Activated CD8-positive, alpha-beta memory T cell treated with anti-CD3 and anti-CD28 coated beads, Interleukin-2, amount 50 U/mL, for 48 hours (primary cell): ENCODE measurements at places on chromosomes 13 and 19.
A peak's percentile ranks its signal among the peaks of the same experiment; 100 is the strongest.

- DNase-seq = peak; percentile 63
Observed at GRCh38 chr19:14434543-14435319, 1.6 kb downstream of the PKN1 start.

GRCh38 chr19:29121684-29122083, 91.3 kb downstream of the UQCRFS1 start:
- DNase-seq = peak; percentile 50

DNA sequence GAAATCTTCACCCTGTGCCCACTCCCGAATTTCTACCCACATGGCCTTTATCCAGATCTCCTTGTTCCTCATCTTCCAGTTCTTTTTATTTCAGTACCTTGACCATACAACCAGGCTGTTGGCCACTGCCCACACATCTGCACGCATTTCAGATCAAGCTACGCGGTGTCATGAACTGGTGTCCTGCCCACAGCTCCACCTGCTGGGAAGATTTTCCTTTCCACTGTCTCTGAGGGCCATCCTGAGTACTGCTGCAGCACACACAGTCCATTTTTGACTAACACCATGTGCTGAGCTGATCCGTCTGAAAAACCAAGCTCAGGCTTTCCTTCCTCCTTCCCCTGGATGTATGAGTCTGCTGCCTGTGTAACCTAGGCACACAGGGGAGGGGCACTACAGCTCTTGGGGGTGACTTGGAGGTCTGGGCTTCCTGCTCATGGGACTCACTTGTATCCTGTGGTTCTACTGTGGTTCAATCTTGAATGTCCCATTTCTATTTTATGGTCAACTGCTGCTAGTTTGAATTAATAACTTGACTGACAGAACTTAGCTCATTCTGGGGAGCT, 71.9 kb downstream of the WASF3 start:
- DNase-seq = no peak

DNA sequence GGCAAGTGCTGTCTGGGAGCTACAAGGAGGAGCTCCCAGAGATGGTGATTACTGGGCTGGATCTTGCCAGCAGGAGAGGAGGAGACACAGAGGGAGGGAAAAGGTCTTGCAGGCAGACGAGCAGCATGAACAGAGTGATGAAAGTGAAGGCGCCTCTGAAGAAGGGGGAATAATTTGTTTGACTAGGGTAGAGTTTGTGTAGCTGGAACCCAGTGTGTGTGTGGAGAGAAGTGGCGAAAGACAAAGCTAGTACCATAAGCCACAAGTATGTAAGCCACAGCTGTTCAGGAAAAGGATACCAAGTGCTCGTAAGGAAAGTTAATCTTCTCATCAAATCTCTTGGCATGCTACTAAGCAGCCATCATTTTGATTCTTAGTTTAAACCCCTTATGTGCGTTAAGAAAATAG, 5.4 kb downstream of the FLT1 start:
- DNase-seq = no peak

DNA sequence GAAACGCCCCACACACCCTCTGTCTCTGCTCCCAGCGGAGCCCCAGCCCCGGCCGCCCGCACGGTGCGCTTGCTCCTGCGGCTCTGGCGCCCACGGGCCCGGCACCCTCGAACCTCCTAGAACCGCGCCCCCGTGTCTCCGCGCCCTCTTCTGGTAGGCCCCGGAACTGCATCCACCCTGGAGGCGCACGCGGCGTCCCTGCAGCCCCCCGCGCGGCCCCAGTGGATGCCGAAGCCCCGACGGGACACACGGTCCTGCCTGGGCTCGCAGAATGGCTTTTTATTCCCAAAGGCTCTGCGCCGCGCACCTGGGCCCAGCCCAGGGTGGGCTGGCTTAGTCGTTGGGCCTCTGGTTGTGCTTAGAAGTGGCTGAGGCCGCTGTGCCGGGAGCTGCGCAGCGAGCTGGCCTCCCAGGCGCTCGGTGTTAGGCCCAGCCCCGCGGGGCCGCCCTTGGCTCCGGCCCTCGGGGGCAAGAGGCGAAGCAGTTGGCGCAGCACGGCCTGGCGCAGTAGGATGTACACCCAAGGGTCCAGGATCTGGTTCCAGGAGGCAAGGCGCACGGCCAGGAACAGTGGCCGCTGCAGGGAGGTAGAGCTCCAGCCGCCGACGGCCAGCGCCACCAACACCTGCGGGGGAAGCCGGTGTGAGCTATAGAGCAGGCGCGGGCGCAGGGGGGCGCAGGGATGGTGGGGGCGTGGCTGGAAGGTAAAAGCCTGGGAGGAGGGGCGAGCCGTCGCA, 2.8 kb downstream of the PTGER1 start:
- DNase-seq = peak; percentile 100

DNA sequence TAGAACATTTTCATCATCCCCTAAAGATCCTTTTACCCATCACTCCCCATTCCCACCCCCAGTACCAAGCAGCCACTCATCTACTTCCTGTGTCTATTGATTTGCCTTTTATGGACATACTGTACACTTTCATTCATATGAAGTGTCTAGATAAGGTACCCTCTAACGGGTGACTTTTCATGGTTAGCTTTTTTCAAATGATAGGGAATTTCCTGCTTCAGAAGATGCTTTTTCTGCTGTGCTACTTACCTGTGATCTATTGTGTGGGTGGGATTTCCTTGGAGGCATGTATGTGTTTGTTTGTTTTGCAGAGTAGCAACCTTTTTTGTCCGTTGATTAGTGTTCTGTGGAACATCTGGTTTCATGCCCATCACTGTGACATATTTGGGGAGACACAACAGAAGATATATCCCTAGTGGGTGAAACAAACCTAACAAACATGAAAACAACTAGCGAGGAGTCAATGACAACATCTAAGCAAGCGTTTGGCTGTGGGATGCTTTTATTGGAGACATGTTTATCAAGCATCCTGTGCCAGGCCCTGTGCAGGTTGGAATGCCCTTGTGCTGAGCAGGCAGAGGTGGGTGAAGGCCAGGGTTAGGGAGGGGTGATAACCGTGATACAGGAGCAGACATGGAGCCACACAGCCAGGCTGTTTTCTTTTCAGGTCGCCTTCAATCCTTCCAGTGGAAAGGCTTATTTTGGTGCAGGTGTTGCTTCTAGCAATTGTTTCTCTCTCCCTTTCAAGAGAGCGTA, 17.6 kb downstream of the SPINT2 start:
- no peak for DNase-seq

DNA sequence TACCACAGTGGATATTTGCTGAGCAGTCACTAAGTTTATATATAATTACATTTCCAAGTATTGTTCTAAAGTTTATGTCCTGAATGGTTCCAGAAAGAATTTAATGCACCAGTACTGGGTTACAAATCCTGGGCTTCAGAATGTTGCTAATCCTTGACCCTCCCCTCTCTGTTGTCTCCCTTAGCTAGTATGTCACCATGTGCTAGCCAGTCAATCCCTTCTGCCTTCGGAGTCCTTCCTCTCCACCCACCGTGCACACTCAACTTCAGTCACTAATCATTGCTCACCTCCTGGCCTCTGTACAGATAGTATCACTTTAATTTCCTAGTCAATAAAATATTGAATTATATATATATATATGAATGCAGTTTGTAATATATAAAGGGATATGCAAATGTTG, 7.5 kb downstream of the FAM124A start:
- no peak for DNase-seq

DNA sequence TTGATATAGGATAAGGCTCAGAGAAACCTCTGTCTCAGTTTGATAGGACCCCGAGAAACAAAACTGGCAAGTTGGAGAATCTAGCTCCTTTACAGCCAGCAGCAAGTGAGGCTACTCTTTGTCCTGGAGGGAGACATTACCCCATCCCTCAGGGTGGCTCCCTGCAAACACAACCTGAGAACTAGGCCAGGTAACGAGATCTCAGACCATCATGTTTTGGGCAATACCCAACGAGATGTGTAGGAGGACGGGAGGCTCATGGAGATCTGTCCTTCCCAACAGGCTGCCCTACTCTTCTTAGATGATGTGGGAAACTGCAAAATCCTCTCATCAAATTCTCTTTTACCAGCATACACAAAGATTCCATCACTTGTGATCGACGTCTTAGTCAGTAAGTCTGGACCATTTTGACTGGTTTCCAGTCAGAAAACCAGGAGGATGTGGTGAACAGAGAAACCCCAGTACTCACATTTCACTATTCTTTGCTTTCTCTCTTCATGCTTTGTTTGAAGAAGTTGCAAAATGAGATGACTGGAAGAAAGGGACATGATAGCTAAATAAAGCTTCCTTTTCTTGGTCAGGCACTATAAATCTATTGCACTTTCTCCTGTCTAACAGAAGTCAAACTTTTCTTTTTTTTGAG, 6.0 kb upstream of the CTU1 start:
- no peak for DNase-seq

DNA sequence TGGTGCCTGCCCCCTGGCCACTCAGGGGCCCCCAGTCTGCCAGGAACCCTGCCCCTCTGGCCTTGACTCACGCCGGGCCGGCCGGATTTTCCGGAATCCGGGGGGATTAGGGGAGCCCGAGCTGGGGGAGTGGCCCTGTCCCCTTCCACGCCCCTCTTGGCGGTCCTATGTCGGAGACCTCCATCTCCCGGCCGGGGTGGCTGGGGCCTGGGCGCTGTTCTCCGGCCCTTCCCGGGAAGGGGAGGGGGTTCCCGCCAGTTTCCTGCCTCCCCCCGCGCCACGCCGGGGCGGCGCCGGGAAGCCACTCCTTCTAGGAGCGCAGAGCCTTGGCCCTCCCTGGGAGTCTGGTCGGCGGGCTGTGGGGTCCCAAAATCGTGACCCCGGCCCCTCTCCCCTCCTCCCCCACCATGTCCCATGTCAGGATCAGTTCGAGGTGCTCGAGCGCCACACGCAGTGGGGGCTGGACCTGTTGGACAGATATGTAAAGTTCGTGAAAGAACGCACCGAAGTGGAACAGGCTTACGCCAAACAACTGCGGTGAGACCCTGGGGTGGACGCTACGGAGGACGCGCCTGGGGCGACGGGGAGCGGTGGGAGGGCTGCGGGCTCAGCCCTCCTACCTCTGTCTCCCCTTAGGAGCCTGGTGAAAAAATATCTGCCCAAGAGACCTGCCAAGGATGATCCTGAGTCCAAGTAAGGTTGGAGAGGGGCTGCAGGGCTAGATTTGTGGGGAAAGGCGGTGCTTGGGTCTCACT, 1.3 kb downstream of the TRIP10 start:
- DNase-seq = peak; percentile 66

DNA sequence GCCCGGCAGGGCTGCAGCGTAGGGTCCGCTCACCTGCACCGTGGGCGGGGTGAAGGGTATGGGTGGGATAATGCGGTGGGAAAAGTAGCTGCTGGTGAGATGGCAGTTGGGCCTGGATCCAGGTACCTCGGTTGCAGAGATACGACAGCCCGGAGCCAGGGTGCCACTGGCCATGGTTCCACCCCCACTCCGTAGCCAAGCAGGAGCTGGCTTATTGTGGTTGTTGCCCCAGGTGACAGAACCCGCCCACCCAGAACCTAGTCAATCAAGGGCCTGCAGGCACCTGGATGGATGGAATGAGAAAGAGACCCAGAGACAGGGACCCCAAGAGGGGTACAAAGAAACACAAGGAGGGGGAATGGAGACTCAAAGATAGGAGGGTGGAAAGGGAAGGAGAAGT, 3.5 kb upstream of the LHB start:
- DNase-seq = no peak

DNA sequence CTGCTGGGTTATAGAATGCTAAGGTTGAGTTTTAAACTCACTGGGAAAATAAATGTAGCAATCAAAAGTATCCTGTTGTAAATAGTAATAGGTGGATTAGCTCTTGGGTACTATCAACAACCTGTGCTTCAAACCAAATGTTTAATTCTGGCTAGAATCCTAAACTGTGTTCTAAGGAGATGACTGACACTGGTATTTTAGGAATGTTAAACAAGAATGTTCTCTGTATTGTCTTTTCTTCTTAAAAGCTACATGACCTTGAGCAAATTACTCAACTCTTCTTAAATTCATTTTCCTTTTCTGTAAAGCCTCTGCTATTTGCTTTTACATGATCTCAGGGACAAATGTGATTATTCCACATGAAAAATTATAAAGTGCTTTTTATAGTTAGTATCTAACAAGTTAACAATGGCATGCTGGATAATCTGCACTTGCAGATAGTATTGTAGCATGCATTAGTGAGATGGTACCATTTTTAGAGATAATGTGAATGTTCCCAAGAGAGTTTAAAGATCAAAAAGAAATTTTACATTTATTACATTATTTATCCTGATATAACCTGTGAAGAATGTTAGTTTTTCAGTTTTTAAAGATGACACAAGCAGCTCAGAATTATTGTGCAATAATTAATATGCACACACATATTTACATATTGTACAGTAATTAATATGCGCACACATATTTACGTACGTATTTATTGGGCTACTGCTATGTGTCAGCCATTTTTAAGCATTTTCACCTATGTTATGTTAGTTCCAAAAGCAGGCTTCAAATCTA, 13.6 kb upstream of the EPSTI1 start:
- no peak for DNase-seq

- no peak for DNase-seq
Observed at GRCh38 chr13:66128692-66129269, 1101.4 kb downstream of the PCDH9 start.

GRCh38 chr19:46528601-46529590, 33.2 kb upstream of the PNMA8B start:
- no peak for DNase-seq

DNA sequence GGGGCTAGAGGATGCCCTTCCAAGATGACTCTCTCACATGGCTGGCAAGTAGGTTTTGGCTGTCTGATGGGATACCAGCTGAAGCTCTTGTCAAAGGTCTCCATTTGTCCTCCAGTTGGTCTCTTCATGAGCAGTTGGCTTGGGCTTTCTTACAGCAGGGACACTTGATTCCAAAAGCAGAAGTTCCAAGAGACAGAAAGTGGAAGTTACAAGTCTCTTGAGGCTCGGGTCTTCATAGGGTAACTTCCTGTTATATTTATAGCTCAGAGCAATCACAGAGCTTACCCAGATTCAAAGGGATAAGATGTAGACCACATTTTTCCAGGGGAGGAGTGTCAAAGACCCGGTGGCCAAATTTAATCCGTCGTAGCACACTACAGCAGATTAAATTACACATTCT, 440.0 kb downstream of the RFC3 start:
- DNase-seq = no peak

- no peak for DNase-seq
Observed at GRCh38 chr13:94667190-94667589, 45.2 kb downstream of the SOX21 start.

- no peak for DNase-seq
Observed at GRCh38 chr13:112510987-112511685, 76.8 kb downstream of the TUBGCP3 start.

DNA sequence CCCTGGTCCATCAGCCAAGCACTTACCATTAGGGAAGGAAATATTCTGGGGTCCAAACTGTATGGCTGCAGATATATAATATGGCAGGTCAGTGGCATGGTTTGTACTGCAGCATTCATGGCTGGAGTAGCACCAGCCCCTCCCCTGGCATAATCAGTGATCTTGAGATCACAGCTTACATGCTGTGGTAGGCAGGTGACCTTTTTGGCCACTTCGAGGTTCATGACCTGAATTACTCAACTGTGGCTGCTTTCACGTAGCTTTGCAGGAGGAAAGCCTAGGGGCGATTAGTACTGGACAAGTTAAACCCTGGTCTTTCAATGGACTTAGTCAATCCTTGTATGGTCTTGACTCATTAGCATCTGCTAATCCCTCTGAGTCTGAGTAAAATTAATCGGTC, 169.8 kb downstream of the SPRY2 start:
- DNase-seq = no peak

- DNase-seq = no peak
Observed at GRCh38 chr19:377801-378581, 31.0 kb downstream of the C2CD4C start.

- no peak for DNase-seq
Observed at GRCh38 chr13:25175026-25175425, 2.9 kb upstream of the AMER2 start.
